ENCODE measurements at places on chromosomes 16 and 17.

DNA sequence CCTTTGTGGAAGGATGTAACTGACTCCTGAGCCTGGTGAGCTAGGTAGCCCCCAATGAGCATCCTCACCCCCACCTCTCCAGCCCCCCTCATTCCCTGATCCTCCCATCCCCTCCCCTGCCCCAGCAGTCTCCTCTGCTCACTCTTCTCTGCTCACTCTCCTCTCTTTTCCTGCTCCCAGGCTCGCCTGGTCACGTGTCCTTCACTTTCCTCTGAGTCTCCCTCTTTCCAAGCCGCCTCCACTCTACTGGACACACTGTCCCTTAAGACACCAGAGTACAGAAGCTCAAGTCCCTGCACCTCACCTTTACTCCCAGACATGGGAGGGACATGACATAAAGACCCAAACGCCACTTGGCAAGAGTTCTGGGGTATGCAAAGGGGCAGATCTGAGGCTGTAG, 76.3 kb upstream of the RBL2 start:
- no peak for DNase-seq

GRCh38 chr17:43025290-43025657, 243 bp downstream of the RND2 start:
- DNase-seq: no peak

- DNase-seq: no peak
Observed at GRCh38 chr17:37718324-37719048, 26.4 kb downstream of the HNF1B start.

GRCh38 chr17:81002013-81002384, 10.4 kb downstream of the CHMP6 start:
- no peak for DNase-seq

DNA sequence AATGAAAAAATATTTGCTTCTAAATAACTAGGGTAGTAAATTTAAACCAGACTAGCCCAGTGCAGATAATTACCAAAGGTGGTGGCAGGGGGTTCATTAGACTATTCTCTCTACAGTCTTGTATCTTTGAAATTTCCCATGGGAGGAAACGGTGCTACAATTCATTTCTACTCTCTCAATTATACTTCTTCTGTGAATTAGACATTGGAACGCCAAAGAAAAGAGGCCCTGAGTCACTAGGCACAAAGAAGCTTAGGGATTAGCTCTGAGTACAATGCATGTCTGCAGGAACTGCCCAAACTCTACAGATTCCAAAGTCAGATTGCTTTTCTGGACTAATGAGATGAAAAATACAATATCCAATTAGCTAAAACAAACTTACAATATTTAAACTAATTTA, 30.7 kb upstream of the ARL6IP1 start:
- DNase-seq: no peak

DNA sequence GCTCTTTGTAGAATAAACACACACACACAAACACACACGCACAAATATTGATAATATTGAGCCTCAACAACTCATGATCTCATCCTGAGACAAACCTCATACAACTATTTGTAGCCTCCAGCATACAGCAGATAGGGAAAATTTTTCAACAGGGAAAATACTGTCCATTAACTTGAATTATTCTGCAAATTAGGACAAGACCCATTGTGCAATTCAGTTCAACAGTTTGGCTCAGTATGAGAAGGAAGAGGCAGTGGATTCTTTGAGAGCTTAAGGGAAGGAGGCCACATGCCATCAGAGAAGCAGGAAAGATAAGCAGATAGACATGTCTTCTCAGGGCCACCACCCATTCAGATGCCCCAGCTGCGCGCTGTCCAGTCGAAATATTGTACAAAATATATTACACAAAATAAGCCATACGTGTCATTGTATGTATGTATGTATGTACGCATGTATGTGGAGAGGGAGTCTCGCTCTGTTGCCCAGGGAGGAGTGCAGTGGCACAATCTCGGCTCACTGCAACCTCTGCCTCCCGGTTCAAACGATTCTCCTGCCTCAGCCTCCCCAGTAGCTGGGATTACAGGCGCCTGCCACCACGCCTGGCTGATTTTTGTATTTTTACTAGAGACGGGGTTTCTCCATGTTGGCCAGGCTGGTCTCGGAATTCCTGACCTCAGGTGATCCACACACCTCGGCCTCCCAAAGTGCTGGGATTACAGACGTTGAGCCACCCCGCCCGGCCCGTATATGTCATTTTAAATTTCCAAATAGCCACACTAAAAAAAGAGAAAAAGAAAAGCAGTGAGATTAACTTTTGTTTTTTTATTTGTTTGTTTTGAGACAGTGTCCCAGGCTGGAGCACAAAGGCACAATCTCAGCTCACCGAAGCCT, 1.8 kb downstream of the ZC3H7A start:
- no peak for DNase-seq
